Activated gamma-delta T cell (primary cell): ENCODE measurements at places on chromosomes 4 and X.

DNA sequence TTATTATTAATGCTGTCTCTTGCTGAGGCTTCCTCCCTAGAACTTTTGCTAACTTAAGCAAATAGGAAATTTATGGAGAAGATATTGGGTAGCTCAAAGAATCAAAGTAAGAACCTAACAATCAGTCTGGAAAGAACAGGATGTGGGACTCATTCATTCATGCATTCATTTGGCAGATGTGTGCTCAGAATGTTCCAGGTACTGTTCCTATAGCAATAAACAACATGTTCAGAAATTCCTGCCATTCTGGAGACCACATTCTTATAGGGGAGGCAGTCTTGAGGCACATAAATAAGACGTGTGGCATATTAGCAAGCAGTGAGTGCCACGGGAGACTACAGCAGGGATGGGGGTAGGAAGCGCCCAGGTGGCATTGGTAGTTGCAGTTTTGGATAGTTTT is 5.0 kb downstream of the GRK4 start:
- no peak for DNase-seq

DNA sequence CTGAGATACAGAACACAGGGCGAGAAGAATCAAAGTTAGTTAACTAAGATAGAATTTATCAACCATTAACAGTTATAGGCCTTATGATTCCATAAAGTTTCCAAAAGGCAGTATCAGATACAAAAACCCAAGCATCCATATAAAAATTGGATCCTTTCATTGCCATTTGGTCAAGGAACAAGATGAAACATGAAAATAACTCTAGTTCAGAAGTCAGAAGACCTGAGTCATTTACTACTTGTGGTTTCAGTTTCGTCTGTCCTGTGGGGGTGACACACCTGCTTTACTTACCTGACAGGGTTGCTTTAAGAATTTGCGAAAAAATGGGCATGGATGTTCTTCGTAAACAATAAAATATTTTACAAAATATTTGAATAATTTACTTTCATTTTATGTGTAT is 130.8 kb downstream of the ANAPC10 start:
- no peak for DNase-seq

DNA sequence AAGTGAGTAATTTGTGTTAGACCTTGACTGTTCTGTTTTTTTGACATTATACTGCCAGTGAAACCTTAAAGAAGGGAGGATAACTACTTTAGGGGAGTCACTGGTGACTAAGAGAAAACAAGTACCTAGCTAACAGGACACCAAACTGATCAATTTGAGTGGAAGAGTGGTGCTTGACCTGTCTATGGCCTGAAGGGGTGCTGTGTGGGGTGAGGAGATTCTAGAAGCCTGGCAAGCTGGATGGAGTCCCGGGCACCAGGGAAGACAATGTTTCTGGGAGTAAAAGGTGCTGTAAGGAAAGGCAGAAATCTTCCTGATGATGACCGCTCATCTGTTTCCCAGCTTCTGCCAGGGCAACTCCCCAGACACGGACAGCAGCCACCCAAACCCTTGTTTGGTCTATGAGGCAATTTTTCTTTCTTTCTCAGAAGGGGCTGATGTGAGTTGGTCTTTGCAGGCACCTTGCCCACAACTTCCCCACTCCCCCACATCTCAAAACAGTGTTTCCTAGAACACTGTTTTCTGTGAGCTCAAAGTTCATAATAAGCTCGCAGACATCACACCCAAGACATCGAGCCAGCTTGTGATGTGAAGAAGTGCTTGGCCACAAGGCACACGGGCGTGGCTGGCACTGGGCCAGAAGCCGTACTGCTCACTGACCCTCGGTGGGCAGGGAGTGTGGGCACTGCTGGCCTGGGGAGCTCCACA is 4.6 kb downstream of the TXK start:
- DNase-seq, result no peak

- no peak for DNase-seq
These were observed 679.9 kb upstream of the MAGEB2 start for GRCh38 chrX:29535212-29536162.

DNA sequence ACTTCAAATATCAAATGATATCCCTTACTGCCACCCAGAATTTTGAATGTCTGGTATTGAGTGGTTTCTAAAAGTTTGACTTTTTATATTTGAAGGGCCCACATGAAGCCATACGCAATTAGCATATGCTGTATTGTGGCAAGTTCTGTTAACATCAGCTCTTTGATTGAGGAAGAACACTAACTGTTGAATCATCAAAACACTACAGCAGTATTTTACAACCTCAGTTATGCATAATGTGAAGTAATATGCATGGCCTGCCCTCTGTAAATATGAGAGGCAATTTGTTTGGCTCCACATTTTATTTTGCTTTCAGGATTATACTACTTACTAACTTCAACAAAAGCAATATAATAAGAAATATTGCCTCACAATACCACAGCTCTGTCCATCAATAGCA is 62.2 kb upstream of the DMD start:
- no peak for DNase-seq
